ENCODE measurements at places on chromosomes 11 and 22.

DNA sequence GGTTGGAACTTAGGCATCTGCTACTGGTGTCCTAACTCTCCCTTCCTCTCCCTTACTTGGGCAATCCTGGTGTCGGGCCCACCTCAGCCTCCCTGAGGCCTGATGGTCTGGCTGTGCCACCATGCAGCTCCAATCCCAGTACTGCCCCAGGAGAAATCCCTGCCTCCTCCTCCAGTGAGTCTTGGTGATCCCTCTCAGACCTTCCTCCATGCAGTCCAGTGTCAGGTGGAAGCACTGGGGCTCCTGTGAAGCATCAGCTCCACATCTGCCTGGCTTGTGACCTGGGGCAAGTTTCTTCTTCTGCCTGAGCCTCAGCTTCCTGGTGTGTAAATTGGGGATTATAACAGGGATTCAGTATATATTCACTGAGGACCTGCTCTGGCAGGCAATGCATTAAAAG, 1.8 kb upstream of the PELI3 start:
- DNase-seq = no peak

DNA sequence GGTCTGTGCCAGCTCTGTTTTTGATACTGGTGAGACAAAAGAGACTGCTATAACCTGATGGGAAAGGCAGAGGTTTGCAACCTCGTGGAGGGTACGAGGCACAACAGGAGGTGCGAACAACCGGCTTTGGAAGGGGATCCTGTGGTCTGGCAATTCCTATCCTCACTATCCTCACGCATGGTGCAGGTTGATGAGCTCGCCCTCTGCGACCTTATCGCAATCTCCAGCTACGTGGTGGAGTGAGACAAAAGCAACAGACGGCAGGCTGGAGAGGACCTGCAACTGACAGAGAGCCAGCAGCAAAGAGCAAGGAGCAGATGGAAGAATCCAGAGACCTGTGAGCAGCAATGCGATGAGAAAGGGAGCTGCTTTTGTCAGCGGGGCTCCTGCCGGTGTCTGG, 47.3 kb upstream of the TSKU start:
- no peak for DNase-seq

DNA sequence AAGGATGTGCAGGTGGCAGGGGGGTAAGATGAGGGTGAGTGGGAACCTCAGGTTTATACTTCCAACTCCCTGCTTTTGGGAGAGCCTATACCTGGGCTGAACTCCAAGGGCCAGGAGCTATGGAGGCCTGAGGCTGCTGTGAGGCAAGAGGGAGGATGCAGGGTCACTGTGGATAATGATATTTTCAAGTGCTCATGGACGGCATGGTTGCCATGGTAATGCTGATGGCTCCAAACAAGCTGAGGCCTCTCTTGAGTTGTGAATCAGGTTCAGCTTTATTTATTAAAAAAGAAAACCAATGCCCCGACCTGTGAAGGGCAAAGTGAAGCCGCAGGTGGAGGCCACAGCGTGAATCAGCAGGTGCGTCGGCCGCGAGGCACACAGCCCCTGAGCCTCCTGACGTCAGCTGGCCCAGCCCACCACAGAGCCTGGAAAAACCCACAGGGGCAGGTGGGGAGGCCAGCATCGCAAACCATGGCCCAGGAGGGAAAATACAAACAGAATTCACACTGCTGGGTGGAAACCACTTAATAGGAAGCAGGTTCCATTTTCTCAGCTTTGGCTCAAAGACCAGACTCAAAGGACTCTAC, 17.4 kb upstream of the CREB3L1 start:
- DNase-seq = no peak

GRCh38 chr11:124429599-124429998, 4.9 kb upstream of the OR8B4 start:
- DNase-seq = no peak

DNA sequence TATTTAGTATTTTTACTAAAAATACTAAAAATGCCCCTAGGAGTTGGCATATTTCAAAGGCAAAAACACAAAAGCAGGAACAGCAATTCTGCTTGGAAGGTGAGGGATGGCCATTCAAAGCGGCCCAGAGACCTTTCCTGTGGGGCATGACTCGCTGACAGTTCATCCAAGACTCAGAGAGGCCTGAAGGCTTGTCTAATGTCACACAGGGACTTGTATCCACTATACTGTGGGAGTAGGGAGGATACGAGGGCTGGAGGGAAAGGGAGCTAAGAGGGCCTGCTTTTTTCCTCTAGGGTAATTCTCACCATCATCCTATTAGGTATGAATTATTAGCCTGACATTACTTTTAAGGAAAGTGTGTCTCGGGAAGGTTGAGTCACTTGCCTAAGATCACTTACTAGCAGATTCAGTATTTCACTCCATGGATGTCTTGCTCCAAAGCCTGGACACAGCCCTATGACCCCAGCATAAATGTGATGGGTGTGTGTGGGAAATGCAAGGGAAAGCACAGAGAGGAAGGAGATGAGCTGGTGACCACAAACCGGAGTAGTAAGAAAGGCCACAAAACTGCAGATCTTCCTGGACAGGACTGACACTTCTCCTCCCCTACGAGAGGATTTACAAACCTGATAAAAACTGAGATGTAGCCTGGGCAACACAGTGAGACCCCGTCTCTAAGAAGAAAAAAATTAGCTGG, 16.7 kb upstream of the UCP3 start:
- DNase-seq = no peak

GRCh38 chr11:127524618-127525017, 524.0 kb upstream of the KIRREL3 start:
- DNase-seq = no peak

GRCh38 chr11:17865765-17866428, 131.3 kb downstream of the KCNC1 start:
- DNase-seq = no peak

- DNase-seq = no peak
Measured at GRCh38 chr22:38712486-38713207, 6.9 kb downstream of the GTPBP1 start.

DNA sequence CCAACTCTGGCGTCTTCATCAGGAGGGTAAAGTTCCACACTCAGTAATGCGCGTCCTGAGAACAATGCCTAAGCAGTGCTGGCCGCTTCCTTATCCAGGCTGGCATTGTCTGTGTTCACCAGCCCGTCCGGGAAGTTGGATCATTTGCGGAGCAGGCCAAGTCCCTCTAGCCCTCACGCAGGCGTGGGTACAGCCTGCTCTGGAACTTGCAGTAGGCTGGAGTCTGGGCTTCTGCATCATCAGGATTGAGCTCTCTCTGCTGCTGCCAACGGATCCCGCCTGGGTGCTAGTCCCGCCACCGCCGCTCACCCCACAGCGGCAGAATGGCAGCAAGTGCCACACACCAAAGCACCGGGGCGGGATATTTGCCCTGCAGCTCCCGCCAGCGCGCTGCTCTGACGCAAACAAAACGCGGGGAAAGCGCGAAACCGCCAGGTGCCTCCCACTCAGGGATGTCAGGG, 29.0 kb downstream of the GLYATL1 start:
- DNase-seq = no peak

DNA sequence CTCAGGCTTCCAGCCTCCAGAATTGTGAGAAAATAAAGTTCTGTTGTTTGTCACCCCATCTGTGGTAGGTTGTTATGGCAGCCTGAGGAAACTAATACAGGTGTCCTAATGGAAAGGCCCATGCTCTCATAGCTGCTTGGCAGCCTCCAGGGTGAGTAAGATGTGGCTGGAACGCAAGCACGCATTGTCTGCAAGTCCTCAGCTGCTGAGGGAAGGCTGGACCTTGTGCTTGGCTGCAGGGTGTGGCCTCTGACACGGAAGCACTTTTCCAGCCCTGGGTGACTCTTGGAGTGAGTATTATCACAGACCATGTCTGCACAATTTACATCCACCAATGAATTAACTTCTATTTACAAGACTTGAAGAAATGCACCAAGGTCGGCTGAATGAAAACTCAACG, 44.4 kb upstream of the BARX2 start:
- DNase-seq = no peak

DNA sequence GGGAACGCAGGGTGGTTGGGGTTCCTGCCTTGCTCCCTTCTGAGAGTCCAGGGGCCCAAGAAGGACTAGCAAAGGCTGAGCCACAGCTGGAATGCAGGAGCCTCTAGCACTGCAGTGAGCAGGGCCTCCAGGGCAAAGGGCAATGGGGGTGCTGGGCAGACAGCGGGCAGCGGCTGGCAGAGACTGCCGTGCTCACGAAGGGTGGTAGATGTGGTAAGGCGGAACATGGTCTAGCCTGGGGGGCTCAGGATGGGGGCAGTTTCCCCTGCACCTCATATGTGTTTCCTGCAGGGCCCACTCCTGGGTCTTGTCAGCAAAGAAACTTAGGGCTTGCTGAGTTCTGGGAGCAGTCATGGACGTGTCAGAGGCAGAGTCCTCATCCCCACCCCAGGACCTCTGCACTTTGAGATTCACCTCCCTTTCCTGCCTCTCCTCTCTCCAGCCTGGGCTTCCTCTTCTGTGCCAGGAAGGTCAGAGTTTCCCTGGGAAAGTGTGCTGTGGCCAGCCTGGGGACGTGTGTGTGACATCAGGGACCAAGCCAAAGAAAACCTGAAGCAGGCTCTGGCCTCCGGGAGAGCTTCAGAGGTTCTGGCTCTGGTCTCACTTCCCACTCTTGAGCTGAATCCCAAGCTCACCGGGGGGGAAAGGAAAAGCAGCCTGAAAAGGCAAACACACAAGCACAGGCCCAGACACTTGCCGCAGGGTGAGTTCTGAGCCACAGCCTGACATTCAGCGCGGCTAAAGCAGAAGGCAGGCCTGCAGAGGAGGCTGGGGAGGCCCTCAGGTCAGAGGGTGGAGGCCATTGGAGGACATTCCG, 4.4 kb downstream of the MOGAT2 start:
- no peak for DNase-seq

GRCh38 chr11:102708654-102709053, 3.1 kb upstream of the MMP27 start:
- no peak for DNase-seq

Measured in CD4-positive, alpha-beta T cell treated with Interleukin-2 at 100 ng/mL for 4 hours (primary cell).